ENCODE measurements at places on chromosomes 4 and X.

DNA sequence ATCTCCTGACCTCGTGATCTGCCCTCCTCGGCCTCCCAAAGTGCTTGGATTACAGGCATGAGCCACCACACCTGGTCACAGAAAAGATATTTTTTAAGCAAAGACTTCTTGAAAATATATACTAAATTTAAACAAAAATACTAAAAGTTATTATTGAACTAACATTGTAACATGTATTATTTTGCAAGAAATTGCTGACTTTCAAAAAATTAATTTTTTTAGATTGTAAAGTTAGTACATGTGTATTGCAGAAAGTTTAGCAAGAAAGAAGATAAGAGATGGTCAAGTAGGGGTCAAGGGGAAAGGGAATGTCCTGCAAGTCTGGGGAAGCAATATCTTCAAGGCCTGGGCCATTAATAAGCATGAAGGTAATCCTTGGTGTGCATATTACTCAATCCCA lies 54.3 kb upstream of the HPGDS start:
- no peak for DNase-seq

GRCh38 chr4:13542577-13543031 lies 1.7 kb downstream of the NKX3-2 start:
- DNase-seq, result no peak

DNA sequence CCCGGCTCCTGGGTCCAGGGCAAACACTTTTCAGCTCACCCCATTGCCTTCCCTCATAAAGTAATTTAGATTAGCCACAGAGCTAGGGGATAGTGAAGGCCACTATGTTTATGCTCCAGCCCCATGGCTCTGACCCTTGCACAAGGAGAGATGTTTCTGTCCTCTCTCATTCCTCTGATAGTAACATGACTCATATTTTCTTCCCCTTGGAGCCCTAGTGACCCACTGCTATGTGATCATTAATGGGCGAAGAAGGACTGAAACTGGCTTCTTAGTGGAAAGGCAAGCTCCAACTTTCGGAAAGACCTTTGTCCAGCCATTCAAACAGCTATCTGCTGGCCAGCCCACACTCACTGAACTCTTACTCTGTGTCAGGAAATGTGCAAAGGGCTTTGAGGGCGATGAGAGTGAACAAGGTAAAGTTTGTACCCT lies 12.3 kb downstream of the CLDN2 start:
- no peak for DNase-seq

GRCh38 chrX:108036298-108036973 lies 8.4 kb upstream of the VSIG1 start:
- no peak for DNase-seq

GRCh38 chr4:78885598-78885997 lies 53.6 kb downstream of the PAQR3 start:
- peak; percentile 53 for DNase-seq

DNA sequence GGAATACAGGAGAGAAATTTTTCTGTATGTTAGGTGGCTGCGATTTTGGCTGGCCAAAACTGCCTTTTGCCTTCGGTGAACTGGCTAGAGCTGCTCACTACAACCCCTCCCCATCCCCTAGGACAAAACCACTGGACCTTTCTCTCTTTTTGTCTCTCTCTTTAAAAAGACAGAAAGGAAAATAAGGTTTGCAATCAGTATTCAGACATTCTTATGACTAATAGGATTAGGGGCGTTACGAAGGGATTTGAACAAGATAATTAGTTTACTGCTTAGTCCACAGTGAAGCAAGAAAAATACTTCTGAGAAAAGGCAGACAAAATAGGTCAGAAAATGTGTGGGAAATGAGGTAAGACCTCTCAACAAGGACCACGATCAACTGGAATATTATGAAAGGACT lies 180.4 kb downstream of the SLIT2 start:
- peak; percentile 38 for DNase-seq

GRCh38 chr4:81038636-81039350 lies 8.3 kb downstream of the BMP3 start:
- DNase-seq, result no peak

DNA sequence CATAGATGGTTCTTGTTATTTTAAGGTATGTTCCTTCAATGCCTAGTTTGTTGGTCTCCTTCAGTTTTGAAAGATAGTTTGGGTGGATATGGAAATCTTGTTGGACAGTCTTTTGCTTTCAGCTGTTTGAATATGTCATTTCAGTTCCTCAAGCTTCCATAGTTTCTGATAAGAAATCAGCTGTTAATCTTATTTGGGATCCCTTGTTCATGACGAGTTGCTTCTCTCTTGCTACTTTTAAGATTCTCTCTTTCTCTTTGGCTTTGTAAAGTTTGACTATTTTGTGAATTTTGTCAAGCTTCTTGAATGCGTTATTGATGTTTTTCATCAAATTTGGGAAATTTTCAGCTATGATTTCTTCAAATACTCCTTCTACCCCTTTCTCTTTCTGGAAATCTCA lies 129.5 kb downstream of the GNL3L start:
- DNase-seq, result no peak

GRCh38 chrX:130024127-130024526 lies 41.7 kb downstream of the BCORL1 start:
- no peak for DNase-seq

- DNase-seq, result no peak
Measured at GRCh38 chr4:48033825-48034413, 17.3 kb downstream of the NIPAL1 start.

DNA sequence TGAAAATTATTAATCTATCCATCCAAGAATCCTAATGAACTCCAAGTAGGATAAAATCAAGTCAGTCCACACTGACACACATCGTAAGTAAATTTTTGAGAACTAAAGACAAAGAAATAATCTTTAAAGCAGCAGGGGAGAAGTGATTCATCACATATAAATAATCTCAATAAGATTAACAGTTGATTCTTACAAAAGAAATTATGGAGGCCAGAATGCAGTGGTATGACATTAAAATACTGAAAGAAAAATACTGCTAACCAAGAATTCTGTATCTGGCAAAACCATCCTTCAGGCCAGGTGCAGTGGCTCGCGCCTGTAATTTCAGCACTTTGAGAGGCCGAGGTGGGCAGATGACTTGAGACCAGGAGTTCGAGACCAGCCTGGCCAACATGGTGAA lies 96.1 kb upstream of the SH3RF1 start:
- no peak for DNase-seq

GRCh38 chr4:79141530-79141929 lies 184.3 kb downstream of the NAA11 start:
- DNase-seq, result no peak

DNA sequence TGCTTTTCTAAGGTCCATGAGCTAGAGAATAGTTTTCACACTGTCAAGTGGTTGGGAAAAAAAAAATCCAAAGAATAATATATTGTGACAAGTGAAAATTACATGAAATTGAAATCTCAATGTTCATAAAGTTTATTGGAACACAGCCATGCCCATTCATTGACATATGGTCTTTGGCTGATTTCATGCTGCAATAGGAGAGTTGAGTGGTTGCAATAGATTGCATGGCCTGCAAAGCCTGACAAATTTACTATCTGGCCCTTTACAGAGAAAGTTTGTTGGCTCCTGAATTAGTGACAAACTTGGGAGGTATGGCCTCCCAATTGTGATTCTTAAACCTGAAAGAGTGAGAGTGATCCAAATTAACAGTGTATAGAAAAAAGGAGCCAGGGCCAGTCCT lies 115.5 kb upstream of the FAM9C start:
- no peak for DNase-seq

- DNase-seq, result no peak
Measured at GRCh38 chr4:3255611-3256186, 6.7 kb downstream of the MSANTD1 start.

- DNase-seq, result no peak
Measured at GRCh38 chr4:163111588-163111987, 55.1 kb downstream of the NAF1 start.

GRCh38 chr4:40367451-40367850 lies 32.3 kb downstream of the CHRNA9 start:
- peak; percentile 11 for DNase-seq

- DNase-seq, result no peak
Measured at GRCh38 chr4:5054532-5054931, 3.3 kb downstream of the STK32B start.

- DNase-seq, result no peak
Measured at GRCh38 chrX:19350941-19351384, 7.2 kb downstream of the PDHA1 start.

DNA sequence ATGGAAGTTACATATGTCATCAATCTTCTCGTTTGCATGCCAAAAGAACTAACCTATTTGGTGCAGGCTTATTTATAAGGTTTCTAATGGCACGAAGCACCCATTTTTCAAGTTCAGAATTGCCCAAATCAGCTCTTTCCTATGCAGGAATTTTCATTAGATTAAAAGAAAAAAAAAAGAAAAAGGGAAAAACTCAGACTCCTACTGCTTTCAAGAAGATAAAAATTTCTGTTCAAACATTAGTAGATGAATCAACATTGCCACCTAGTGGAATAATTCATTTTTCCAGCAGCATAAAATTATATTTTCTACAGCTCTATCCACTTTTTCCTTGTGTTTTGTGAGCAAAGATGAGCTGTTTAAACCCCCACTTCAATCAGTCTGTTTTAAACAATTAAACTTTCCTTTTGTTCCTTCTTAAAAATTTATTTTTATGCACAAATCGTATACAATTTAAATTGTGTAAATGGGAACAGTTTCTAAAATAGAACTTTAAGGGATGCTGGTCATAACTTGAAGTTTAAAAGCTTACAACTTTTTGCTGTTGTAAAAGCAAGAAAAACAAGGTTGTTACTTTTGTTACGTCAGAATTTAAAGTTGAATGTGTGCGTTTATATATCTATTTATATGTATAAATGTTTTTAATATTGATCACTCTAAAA lies 309.9 kb downstream of the ARAP2 start:
- DNase-seq, result no peak

GRCh38 chrX:68822641-68823410 lies 6.0 kb upstream of the EFNB1 start:
- no peak for DNase-seq

GRCh38 chr4:170093973-170094535 lies 4.3 kb upstream of the AADAT start:
- DNase-seq, result no peak

- no peak for DNase-seq
Measured at GRCh38 chr4:98310867-98311266, 49.7 kb downstream of the RAP1GDS1 start.

DNA sequence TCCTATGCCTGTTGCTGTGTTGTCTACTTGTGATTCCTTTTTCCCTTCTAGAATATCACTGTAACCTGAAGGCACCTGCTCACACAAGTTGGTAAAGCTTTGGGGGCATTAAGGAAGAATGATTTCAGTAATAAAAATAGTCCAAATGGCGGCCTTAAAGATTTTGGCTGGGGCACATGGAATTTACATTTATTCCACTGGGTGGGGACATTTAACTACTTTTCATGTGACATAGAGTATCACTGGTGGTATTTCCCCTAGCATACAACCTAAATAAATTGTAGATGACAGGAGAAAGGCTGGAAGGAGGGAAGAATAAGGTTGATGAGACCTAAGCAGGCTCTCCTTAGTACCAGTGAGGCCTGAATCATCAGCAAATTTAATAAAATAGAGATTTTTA lies 121.8 kb upstream of the EDA2R start:
- DNase-seq, result no peak

GRCh38 chr4:132384709-132385108 lies 764.4 kb upstream of the PCDH10 start:
- DNase-seq, result no peak

GRCh38 chr4:145679520-145679919 lies 426 bp upstream of the C4orf51 start:
- DNase-seq, result peak; percentile 50

DNA sequence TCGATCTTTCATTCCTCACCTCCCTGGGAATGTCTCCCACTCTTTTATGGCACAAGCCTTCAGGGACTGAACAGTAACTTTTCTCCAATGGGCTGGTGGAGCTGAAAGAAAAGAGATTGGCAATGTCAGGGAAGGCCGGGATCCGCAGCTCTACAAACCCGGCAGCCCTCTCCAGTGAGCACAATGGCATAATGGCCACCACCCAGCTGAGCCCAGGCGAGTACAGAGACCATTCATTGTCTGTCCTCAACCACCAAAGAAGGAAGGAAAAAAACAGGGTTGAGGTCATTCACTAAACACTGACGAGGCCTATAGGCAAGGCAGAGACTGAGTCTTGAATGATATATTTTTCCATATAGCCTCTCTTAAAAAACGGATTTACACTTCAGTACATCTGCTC lies 3.6 kb downstream of the GEMIN8 start:
- DNase-seq, result no peak

DNA sequence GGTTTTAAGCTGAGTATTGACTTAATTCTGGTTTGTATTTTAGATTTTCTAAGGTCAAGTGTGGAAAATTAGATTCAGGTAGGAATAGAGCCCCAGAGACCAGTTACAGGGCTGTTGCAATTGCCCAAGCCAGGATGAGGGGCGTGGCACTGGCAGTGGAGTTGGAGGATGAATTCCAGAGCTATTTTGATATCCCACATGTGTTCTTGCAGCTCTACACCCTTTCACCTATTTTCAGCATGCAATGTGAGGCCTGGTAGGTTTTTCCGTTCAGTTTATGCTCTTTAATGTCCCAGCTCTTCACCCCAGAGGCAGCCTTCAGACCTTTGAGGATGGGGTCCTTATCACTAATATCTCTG lies 17.9 kb upstream of the OGT start:
- no peak for DNase-seq

DNA sequence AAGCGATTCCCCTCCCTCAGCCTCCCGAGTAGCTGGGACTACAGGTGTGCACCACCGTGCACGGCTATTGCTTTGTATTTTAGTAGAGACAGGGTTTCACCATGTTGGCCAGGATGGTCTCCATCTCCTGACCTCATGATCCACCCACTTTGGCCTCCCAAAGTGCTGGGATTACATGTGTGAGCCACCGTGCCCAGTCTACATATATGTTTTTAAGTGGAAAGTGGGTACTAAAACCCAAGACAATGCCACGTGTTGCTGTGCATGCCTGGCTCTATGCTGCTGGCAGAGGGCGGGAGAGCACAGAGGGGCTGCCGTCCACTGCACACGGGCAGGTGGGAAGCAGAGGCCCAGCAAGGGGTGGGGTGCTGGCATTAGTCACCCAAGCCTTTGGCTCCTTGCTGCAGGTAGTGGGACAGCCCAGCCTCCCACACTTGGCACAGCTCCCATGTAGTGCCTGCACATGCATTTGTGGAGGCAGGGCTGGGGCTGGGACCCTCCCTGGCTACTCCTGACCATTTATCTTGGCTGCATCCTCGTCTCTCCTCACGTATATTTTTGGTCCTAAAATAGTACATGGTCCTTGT lies 3.5 kb downstream of the EMD start:
- DNase-seq, result no peak

GRCh38 chr4:124431653-124432192 lies 280.8 kb downstream of the ANKRD50 start:
- no peak for DNase-seq

GRCh38 chr4:134337574-134337973 lies 136.0 kb upstream of the PABPC4L start:
- DNase-seq, result peak; percentile 13

Data from GM04503 (cell line).